ENCODE measurements at places on chromosomes 6 and 20. TPM values are rescaled to one million over a fixed set of nuclear protein-coding genes. Genes with fewer than 3 reads are reported as not detected.

DNA sequence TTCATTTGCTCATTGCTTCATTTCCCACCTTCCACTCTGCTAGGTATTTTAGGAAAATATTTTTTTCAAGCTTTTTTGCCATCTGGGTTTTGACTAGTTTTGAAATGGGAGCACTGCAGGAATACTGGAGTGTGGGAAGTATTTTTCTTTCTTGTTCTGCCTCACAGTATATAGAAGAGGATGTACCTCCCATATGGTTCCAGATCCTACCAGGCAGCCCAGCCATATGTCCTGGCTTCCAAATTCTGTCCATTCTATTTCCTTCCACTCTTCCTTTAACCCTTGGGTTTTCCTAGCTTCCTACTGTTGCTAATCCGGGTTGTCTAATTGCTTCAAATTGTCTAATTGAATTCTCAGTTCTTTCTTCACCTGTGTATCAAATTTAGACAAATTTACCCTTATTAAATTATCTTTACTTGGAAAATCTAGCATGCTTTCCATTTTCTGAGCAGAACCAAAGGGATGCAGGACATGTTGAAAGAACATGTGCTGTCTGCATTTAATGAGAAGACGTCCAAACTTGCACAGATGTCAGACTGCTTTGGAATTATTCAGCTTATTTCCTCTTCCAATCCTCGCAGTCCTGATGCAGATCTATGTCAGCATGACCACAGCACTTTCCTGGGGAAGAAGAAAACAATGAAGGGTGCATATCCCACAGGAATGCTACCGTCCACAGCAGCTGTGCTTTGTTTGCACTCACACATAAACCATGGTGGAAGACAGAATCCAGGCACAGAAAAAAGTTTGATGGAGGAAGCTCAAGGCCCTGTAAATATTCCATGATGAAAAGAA, 1273.9 kb upstream of the MAP3K7 start:
- peak; percentile 44 for DNase-seq

PRL gene
- total RNA-seq, result not detected

DNA sequence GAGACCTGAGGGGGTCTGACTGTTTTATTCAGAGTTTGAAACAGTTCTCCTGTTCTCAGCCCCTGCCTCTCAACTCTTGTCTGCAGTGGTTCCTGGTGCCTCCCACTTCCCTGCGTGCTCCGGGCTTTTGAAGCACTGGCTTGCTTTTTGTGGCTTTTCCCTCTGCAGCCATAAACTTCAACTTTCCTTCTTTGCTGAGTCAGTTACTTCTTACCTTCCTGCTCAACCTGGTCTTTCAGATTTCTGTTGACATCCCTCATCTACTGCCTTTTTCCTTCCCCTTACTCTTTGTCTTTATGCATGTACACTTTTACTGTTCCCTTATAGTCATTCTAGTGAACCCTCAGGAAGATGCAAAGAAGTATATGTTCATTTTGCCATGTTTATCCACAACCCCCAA, 57.4 kb downstream of the ASXL1 start:
- DNase-seq, result no peak

GRCh38 chr6:3138341-3138740, 19.0 kb downstream of the TUBB2A start:
- no peak for DNase-seq

DNA sequence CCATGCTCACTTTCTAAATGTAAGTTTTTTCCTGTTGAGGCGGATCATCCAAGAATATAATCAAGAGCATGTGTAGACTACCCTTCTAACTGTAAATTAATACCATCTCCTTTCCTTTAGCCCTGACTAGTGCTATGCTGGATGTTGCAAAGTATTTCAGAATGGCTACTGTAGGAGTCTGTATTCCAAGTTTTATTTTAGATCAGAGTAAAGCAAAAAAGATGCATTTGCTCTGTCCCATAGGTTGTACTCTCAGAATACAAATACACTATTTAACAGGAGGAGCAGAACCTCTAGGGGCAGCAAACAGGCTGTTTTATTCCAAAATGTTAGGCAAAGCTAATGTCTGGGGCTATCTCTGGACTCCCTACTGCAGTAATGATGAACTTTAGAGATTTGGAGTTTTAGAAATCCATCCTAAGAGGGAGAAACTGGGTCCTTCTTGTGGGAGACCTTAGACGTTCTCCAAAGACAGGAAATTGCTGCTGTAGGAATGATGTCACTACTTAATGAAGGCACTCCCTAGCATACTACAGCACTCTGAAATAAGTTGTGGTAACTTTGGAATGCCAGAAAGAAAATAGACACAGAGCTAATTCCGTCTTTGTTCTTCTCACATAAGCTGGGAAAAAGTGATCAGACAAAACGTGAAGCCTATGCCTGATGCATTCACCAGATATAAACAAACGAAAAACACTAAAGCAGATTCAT, 392.4 kb upstream of the HS3ST5 start:
- no peak for DNase-seq

COX4I2 gene
- total RNA-seq, result not detected

DNA sequence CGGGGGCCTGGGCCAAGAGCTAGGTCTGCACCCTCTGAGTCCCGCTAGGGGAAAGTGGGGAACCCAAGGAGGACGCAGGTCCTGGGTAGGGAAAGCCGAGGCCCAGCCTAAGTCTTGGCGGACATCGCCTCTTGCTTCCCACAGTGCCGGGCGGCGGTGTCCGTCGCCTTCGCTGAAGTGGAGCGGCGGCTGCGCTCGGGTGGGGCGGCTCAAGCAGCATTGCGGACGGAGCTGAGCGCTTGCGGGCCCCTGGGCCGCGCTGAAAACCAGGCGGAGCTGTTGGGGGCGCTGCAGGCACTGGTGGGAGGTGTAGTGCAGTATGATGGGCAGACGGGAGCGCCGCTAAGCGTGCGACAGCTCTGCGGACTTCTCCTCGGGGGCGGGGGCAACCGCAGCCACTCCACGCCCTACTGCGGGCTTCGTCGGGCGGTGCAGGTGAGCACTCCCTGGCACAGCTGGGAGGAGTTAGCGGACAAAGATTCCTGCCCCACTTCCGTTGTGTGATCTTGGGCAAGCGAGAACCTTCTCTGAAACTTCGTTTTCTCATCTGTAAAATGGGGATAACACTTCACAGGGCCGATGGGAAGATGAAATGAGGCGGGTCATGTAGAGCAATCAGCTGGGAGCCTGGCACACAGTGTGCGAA, 4.2 kb downstream of the PRSS16 start:
- peak; percentile 86 for DNase-seq

GRCh38 chr6:83758533-83758932, 49.6 kb upstream of the SNAP91 start:
- DNase-seq, result no peak

DNA sequence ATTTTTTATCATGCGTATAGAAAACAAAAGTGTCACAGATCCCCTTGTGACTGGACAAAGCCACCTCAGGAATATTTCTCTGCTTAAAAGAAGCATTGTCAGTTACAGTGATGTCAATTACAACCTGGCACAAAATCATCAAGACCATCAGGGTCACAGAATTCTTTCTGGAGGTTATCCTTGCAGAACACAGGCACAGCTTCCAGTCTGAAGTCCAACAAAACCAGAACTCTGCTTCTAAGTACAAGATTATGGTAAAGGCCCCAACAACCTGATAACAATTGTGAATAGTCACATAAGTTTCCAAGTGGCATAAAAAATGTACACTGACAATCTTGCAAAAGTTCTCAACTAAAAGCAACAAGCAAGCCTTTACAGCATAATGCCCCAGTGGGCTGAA, 21.0 kb downstream of the PLAGL2 start:
- no peak for DNase-seq

DNA sequence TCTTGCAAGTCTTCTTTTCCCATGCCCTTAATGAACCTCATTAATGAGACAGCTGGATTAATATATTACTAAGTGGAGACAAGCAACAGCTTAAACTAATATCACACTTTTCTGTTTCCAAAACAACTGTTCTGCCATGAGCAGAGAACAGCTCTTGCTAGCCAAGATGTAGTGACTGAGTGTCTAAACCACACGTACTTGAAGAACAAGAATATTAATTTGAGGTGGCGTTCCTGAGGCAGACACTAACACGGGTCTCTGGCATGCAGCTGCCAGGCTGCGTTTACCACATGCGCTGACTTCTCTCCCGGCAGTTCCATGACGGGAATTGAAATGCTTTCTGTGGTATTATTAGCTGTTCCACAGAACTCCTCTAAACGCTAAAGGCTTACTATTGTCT, 80.6 kb downstream of the FNDC1 start:
- DNase-seq, result no peak

GRCh38 chr20:45621593-45621992, 7.9 kb upstream of the WFDC10A start:
- DNase-seq, result no peak

AVP gene
- total RNA-seq, result not detected

GRCh38 chr6:149454346-149454848, 30.4 kb downstream of the ZC3H12D start:
- peak; percentile 78 for DNase-seq

POPDC3 gene
- 14.8 TPM for total RNA-seq

DNA sequence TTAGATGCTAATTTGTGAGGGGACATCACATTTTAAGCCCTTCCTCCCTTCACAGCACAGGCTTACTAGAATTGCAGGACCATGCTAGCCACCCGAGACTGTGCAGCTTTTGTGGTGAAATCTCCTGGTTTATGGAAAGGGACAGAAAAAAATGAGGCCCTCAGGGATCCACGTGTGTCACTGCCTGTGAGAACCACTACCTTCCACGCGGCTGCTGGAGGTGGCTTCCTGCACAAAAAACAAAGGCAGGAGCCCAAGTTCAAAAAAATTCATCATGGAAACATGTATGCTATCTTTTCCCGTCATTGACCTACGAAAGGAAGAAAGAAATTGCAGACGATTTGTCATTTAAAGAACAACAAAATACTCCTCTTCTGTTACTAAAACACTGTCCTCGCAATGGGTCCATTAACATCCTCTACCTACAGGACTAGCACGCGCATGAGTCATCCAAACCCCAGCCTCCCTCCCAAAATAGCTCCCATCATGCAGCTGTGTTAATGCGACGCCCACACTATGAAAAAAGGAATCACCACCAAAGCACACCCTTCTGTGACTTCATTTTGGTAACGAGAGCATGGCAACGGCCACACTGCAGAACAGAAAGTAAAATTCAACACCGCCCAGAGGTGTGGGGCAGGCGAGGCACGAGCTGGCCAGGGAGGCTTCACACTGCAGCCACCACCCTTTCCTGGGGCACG, 45.7 kb downstream of the RAMACL start:
- DNase-seq, result no peak

- DNase-seq, result no peak
Measured at GRCh38 chr6:36702656-36703055, 5.0 kb downstream of the RAB44 start.

- DNase-seq, result no peak
Measured at GRCh38 chr20:62716198-62716940, 7.7 kb downstream of the NTSR1 start.

DNA sequence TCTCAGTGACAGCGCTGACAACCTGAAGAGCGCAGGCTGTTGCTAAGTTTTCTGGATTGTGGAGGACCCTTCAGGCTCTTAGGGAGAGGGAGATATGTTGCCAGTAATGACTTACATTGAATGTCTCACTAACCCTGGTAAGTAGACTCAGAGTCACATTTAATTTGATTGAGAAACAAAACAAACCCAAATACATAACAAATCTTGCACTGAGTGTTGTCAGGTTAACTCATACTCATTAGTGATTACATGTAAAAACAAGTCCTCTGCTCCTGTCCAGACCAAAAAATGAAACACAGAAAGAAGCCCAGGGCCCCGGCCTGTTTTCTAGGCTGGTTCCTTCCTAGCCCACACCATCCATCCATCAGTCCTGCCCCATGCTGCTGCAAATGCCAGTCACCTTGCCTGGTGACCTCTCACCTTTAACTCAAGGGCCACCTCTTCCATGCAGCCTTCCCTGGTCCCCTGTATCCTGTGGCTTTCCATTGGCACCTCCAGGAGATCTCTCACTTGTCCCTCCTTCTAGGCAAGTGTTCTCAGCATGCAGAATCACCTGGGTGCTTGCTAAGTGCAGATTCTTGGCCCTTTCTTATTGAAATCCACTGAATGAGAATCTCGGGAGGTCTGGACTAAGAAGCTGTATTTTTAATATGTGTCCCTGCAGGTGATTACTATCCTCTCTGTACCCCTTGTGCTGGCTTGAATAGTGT, 34.7 kb upstream of the ERVFRD-1 start:
- no peak for DNase-seq

ALDH5A1 gene
- total RNA-seq, result 19.1 TPM

DNA sequence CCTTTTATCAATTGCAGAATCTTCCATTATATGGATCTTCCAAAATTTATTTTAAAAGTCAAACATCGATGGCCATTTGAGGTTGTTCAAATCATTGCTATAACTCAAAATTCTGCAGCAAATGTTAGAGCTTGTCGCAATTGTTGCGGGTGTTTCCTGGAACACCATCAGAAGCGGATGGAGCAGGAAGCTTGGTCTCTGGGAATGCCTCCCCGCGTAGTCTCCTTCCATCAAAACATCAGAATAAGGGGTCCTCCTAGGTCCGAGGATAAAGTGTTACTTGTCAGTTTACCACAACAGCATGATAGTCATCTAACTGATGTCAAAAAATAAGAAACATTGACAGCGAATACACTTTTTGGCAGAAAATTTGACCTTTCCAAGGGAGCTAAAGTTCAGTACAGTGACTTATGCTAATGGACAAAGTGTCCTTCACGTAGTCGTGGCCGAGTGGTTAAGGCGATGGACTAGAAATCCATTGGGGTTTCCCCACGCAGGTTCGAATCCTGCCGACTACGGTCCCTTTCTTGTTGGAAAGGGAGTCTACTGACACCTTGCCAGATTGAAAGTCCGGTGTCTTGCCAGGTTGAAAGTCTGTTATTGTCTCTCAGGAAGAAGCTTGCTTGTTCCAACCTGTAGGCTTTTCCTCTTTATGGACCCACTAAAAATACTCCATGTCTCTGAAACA, 59.0 kb upstream of the ZNF184 start:
- no peak for DNase-seq

- DNase-seq, result no peak
Measured at GRCh38 chr6:2971420-2972218, at the start of gene SERPINB6. TSS of gene SERPINB6 (minus strand) at chr6:2971567. CDS start at chr6:2959332, 12,235 bp downstream.

GRCh38 chr20:32162351-32162750, 45.2 kb downstream of the PLAGL2 start:
- no peak for DNase-seq

LAMA5 gene
- 700 TPM for total RNA-seq

- DNase-seq, result no peak
Measured at GRCh38 chr6:83711958-83712357, 3.1 kb upstream of the SNAP91 start.

DNA sequence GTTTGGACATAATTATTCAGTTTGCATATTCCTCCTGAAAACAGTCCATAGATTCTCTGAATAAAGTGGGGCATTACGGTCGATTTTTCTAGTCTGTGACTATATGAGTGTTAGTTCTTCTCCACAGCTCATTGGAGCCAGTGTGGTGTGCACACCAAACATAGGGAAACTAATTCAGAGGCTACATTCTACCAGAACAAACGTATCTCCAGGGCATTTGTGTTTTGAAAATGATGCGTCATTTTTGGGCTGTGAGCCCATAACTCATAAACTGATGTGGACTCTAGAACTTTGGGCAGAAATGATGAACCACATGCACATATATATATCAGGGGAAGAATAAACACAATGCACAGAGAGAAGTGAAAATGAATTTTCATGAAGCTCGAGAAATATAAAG, 41.8 kb downstream of the C6orf58 start:
- DNase-seq, result no peak
